ENCODE measurements at places on chromosomes 6 and 20.
A peak's percentile ranks its signal among the peaks of the same experiment; 100 is the strongest.

GRCh38 chr6:108113557-108114519 is 39.3 kb upstream of the OSTM1 start:
- DNase-seq, result peak; percentile 45

DNA sequence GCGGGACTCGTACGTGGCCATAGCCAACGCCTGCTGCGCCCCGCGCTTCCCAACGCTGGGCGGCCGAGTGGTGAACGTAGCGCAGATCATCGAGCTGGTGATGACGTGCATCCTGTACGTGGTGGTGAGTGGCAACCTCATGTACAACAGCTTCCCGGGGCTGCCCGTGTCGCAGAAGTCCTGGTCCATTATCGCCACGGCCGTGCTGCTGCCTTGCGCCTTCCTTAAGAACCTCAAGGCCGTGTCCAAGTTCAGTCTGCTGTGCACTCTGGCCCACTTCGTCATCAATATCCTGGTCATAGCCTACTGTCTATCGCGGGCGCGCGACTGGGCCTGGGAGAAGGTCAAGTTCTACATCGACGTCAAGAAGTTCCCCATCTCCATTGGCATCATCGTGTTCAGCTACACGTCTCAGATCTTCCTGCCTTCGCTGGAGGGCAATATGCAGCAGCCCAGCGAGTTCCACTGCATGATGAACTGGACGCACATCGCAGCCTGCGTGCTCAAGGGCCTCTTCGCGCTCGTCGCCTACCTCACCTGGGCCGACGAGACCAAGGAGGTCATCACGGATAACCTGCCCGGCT is 3.4 kb downstream of the SLC32A1 start:
- no peak for DNase-seq

DNA sequence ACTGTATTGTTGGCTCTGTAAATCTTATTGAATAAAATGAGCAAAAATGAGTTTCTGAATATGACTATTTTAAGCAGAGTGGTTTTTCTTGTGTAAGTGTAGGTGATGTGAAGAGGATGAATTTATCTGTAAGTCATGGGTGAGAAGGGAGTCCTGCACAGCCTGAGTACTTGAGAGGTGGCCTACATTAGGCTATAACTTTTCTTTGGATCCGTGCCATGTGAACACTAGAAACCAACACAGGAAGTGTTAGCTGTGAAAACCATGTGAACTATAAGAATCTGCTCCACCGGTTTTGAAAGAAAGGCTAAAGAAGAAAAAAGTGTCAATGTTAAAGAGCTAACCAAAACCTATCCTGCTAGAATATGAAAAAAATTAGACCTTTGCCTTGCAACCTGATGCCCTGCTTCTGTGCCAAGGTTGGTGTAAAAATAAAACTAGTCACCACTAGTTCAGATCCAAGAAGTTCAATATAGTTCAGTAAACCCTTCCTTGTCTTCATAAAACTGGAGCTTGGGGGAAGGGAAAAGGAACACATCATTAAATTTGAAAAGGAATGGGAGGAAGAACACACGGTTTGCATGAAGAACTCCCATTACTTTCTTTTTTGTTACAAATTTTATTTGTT is 21.3 kb downstream of the PLCB1 start:
- DNase-seq, result no peak

DNA sequence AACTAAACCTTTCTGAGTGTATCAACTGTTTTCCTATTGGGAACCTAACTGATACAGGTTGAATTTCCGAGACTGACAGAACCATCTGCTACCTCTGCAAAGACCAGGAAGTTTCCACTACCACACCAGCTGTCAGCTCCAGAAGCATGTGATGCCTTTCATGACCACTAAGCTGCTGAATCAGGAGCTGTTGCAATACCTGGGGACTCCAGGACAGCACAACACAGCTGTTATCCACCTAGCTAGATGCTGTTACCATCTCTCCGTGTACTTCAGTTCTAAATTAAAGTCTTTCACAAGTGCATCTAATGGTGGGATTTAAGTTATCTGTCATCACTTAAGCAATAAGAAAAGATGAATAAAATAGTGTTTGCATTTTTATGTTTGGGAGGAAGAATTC is 158.2 kb upstream of the IMPG1 start:
- peak; percentile 1 for DNase-seq

DNA sequence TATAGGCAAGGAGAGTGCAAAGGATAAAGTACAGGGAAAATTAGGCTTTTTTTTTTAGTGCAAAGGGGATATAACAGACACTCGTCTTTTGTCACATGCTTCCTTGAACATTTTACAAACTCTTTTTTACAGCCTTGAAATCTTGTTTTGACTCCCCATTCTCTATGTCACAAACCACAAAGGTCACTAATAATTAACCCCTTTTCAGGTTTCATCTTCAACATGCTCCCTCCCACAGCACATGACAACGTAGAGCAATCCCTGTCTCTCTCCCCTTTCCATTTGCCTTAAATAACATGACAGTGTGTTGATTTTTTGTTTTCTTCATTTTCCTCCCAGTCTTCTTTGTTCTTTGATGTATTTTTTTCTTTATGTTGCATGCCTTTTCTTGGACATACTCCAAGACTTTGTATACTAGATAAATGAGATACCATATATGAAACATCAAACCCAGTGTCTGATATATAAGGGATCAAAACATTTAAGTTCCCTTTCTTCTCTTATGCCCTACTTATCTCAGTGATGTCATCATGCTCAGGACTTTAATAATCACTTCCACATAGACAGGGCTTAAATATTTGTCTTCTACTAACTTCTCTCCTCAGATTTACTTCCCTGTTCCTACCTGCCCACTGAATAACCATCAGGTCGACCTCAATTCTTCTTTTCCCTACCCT is 378.7 kb upstream of the HSF2 start:
- DNase-seq, result no peak

GRCh38 chr20:4805663-4806449 is 84.1 kb downstream of the PRND start:
- no peak for DNase-seq

DNA sequence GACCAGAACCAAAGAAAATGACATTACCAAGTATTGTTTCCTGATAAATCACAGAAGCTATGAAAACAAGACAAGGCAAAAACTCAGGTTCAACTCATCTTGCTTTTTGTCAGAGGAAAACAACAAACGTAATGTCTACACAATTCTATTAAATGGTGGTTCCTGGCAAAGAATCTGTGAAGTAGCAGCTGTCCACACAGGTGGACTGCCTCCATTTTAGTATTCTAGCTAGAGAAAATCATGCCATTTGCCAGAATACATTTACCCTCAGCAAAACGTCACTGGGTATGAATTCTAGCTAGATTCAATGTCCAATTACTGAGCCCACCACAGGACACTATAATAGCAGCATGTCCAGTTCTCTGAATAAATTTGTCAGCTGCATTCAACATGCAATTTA is 125.4 kb downstream of the ADGRB3 start:
- no peak for DNase-seq

- peak; percentile 46 for DNase-seq
Observed at GRCh38 chr6:156977527-156978291, 200.5 kb downstream of the ARID1B start.

- DNase-seq, result no peak
Observed at GRCh38 chr6:37802810-37803209, 16.7 kb upstream of the ZFAND3 start.

GRCh38 chr6:160121558-160121957 is at the start of gene SLC22A1:
Gene SLC22A1, plus strand, starts transcription at chr6:160121815. Its CDS starts 121 bp downstream, at chr6:160121936.
- no peak for DNase-seq

Measured in mammary epithelial cell (primary cell).